ENCODE measurements at places on chromosomes 5 and 9.

GRCh38 chr5:139138809-139139208 lies 59.4 kb downstream of the SIL1 start:
- no peak for DNase-seq

- DNase-seq, result no peak
Observed at GRCh38 chr9:92517046-92517445, 18.7 kb downstream of the ECM2 start.

DNA sequence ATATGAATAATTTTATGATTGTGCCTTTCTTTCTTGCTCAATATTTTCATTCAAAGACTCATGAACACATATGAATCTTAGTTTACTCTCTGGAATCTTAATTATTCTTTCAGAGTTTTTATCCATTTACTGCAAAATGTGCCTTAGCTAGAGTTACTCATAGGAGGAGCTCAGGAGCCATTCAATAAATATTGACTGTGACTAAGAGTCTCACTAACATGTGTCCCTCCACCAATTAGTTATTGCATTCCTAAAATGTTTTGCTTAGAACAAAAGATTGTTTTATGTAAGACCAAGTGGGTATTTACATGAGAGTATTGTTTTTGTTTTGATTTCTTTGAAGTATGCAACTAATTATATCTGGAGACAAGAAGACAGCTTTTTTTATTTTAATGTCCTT lies 218.4 kb upstream of the MAST4 start:
- no peak for DNase-seq

GRCh38 chr9:98943682-98944056 lies at the start of gene COL15A1:
COL15A1 (plus strand) TSS chr9:98943907; CDS start chr9:98944062, 155 bp downstream.
- DNase-seq, result no peak

DNA sequence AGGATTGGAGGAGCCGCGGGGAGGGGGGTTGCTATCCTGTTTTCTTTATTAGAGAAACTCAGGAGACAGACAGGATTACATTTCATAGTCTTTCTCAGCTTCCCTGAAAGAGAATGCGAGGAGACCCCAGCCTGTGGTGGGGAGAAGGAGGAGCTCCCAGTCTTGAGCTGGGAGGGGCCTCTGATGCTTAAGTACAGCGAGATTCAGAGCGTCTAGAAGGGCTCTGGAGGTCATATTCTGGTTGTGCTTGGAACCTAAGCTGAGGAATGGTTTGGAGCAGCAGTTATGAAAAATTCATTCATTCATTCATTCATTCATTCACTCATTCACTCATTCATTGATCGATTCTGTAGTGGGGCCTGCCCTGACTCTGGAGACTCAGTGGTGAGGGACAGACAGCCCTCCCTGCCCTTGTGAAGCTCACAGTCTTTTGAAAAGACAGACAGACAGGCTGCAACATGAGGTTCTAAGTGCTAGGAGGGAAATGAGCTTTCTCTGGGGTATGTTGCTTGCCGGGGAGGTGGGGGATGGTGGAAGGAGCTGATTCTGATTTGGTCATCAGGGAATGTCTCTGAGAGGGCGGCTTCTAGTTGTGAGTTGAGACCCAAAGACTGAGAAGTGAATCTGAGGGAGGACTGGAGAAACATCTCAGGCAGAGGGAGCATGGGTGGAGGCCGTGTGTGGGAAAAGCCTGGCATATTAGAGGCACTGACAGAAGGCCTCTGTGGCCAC lies 2.5 kb upstream of the SPRY4 start:
- DNase-seq, result no peak

- DNase-seq, result no peak
Observed at GRCh38 chr5:134590992-134591659, 41.5 kb downstream of the SAR1B start.

- DNase-seq, result no peak
Observed at GRCh38 chr9:78424299-78424698, 127.4 kb downstream of the PSAT1 start.

DNA sequence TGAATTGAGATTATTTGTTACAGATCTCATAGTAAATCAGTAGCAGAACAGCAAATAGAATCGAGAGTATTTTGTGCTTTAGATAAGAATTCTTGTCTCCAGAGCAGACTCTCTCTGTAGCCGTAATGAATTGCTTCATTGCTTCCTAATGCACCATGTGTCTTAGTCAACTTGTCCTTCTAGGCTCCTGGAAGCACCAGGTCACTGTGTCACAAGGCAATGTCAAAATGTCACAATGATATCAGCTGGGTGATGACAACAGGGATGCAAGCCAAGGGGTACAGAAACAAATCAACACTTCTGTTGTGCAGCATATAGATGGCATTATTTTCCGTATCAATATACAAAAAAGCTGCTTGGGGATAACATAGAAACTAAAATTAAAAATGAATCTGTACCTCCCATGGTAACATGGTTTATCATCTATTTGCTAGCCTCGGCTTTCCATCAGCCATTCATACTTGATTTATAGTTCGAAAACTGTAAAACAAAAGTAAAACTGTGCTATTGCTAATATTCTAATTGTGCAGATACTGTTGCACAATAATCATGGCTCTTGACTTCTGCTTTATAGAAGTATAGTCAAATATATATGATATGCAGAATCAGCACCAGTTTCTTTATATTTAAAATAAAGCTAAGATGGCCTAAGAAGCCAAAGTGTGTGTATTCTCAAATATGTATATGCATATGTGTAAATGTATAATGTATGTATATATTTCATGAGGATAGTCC lies 435.9 kb upstream of the TLE4 start:
- DNase-seq, result no peak

GRCh38 chr9:136011703-136012496 lies 50.7 kb upstream of the UBAC1 start:
- DNase-seq, result no peak

- DNase-seq, result no peak
Observed at GRCh38 chr5:50808406-50808805, 142.0 kb downstream of the PARP8 start.

GRCh38 chr5:88785746-88786565 lies 97.0 kb downstream of the MEF2C start:
- no peak for DNase-seq

- no peak for DNase-seq
Observed at GRCh38 chr5:64944868-64945267, 176.1 kb downstream of the CWC27 start.

DNA sequence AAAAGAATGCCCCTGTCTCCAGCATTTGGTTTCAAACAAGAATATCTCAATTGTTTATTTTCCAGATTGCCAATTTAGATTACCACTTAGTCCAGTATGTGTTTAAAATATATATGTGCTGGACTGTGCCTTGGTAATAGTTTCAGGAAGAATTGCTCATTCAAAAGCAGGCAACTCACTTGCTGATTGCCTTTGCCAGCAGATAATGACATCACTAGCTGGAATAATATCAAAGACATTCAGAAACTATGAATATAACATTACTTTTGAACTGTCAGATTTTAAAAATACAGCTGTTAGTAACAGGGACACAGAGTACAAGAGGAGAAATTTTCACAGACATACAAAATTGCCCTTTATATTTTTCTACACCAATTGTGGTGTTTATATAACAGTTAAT lies 96.0 kb upstream of the ITGA2 start:
- DNase-seq, result no peak

GRCh38 chr9:109181284-109181683 lies 14.2 kb upstream of the FRRS1L start:
- DNase-seq, result no peak

GRCh38 chr5:150703762-150704161 lies 2.9 kb upstream of the RBM22 start:
- DNase-seq, result no peak
